Activated CD8-positive, alpha-beta T cell treated with anti-CD3 and anti-CD28 coated beads for 36 hours (primary cell): ENCODE measurements at places on chromosomes 7 and 10.

GRCh38 chr7:36633377-36633776 is 90.9 kb downstream of the AOAH start:
- H3K27ac ChIP-seq: no peak overlapping the region
- peaks cover 31% of the 10 kb centered on the region for H3K4me1 ChIP-seq
- H3K27me3 ChIP-seq: no peaks in the 10 kb centered on the region
- DNase-seq: no peak
- H3K36me3 ChIP-seq: peaks cover 16% of the 10 kb centered on the region
- H3K4me3 ChIP-seq: no peak overlapping the region

DNA sequence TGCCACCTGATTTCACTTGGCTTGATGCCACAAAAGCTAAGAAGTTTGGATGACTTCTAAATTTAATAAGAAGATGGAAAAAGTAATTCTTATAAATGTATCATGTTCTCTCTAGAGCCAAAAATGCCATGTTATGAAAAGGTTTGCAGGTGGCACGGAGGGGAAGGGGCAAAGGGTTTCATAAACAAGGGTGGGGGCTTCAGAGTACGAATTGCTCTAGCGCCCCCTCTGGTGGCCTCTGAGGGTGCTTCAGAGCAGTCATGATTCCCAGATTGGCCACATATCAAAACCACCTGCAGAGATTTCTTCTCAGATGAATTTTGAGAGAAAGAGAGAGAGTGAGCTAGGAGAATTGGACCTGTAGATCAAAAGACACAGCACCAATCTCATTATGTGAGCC is 208.6 kb upstream of the YAE1 start:
- H3K27me3 ChIP-seq: peaks cover 4% of the 10 kb centered on the region
- H3K4me1 ChIP-seq: peaks cover 4% of the 10 kb centered on the region
- H3K4me3 ChIP-seq: no peak overlapping the region
- no peaks in the 10 kb centered on the region for H3K36me3 ChIP-seq
- no peak overlapping the region for H3K27ac ChIP-seq
- DNase-seq: peak; percentile 21

DNA sequence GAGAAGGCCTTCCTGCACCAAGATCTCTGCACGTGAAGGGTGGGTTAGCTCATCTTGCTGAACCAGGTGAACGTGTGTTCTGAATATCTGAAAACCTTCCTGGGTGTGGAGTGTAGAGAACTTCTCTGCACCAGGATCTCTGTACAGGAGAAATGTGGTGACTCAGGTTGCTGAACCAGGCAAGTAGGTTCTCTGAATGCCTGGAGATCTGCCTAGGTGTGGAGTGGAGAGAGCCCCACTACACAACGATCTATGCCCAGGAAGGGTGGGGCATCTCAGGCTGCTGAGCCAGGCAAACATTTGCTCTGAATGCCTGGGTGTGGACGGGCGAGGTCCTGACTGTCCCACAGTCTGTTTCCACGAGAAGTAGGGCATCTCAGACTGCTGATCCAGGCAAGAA is 1002.3 kb upstream of the KCND2 start:
- no peak for DNase-seq
- no peaks in the 10 kb centered on the region for H3K27me3 ChIP-seq
- no peaks in the 10 kb centered on the region for H3K4me1 ChIP-seq
- no peak overlapping the region for H3K4me3 ChIP-seq

GRCh38 chr7:42627101-42627500 is 284.8 kb downstream of the C7orf25 start:
- H3K36me3 ChIP-seq: no peaks in the 10 kb centered on the region
- no peak overlapping the region for H3K27ac ChIP-seq
- no peaks in the 10 kb centered on the region for H3K4me1 ChIP-seq
- H3K4me3 ChIP-seq: no peak overlapping the region
- DNase-seq: no peak

- no peaks in the 10 kb centered on the region for H3K27me3 ChIP-seq
- peak overlapping the region; percentile 64 for H3K27ac ChIP-seq
- no peak for DNase-seq
- H3K4me3 ChIP-seq: no peak overlapping the region
- H3K36me3 ChIP-seq: no peaks in the 10 kb centered on the region
These were observed 25.1 kb downstream of the PWWP2B start for GRCh38 chr10:132421847-132422751.

DNA sequence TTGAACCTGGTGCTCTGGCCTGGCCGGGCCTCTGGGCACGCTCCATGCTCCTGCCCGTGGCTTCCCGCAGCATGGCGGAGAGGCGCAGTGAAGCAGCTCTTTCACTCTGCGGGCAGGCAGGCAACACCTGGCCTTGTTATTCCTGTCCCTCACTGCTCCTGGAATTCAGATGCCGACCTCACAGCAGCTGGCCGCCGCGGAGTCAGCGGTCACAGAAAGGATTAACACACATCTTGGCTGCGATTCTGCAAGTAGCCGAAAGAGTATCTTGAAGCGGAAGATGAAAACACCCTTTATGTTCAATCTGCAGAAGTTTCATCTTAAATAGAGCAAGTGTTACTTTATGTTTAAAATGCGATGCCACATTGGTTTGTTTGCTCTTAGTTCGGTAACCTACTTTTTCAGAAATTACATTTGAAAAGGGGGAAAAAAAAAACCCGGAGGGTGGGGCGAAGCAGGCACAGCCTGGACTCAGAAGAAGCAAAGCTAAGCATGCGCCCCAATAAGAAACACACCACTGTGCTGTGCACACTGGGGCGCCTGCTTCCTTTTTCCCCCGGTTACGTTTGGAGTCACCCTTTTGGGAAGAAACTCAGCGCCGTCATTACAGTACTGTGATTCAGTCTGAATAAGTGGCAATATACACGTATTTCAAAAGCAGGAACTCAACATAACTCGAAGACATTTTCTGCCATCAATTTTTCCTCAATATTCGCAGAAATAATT is 42.3 kb downstream of the BRI3 start:
- no peaks in the 10 kb centered on the region for H3K4me1 ChIP-seq
- H3K36me3 ChIP-seq: no peaks in the 10 kb centered on the region
- H3K27ac ChIP-seq: no peak overlapping the region
- no peak overlapping the region for H3K4me3 ChIP-seq
- peaks cover 14% of the 10 kb centered on the region for H3K27me3 ChIP-seq
- no peak for DNase-seq

GRCh38 chr10:926075-926698 is 5.3 kb downstream of the LARP4B start:
- H3K4me1 ChIP-seq: peaks cover 62% of the 10 kb centered on the region
- H3K36me3 ChIP-seq: peaks cover 49% of the 10 kb centered on the region
- no peak for DNase-seq
- no peak overlapping the region for H3K27ac ChIP-seq
- no peak overlapping the region for H3K4me3 ChIP-seq
- H3K27me3 ChIP-seq: no peaks in the 10 kb centered on the region
